ENCODE measurements at places on chromosomes 2 and 18. TPM values are rescaled to one million over a fixed set of nuclear protein-coding genes. Genes with fewer than 3 reads are reported as not detected.

- no peak for DNase-seq
These were observed 157.9 kb downstream of the LRRC30 start for GRCh38 chr18:7388741-7389140.

GRCh38 chr2:1641523-1641922 is 102.8 kb downstream of the PXDN start:
- DNase-seq, result no peak

DNA sequence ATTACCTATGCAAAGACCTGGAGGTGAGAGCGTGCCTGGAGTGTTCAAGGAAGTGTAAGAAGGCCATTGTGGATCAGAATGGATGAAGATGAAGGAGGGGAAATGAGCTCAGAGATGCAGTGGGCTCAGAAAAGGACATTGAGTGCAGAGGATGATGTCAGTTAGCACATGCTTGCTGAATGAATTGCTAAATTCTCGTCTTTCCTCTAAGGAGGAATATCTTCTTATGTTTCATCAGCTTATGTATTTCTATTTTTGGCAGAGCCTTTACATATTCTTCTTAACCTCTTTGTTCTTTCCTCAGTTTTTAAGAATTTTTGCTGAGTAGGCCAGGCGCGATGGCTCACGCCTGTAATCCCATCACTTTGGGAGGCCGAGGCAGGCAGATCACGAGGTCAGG is 30.9 kb downstream of the FAM171B start:
- DNase-seq, result no peak

GRCh38 chr18:79873449-79874110 is 75.8 kb downstream of the KCNG2 start:
- DNase-seq, result no peak

- no peak for DNase-seq
These were observed 166.5 kb downstream of the THADA start for GRCh38 chr2:43429369-43429768.

DNA sequence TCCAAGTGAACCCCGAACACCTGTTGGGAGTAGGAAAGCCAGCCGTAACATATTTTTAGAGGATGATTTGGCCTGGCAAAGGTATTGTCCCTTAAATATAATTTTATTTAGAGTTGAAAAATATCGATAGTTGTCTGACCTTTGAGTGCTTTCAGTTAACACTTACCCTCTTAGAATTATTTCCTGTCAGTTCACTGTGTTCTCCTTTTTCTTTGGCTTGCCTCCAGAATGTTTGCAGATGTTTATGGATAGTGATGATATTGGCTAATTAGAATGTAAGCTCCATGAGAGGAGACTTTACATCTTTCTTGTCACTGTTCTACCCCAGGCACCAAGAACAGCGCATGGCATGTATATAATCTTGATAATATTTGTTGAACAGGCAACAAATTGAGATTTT is 19.8 kb downstream of the PIKFYVE start:
- DNase-seq, result no peak

GRCh38 chr2:20169796-20170703 is 54.9 kb downstream of the SDC1 start:
- DNase-seq, result no peak

- no peak for DNase-seq
These were observed 105.9 kb downstream of the NAT8 start for GRCh38 chr2:73536133-73536840.

- DNase-seq, result no peak
These were observed 546.7 kb downstream of the RIT2 start for GRCh38 chr18:42568773-42569172.

- no peak for DNase-seq
These were observed 107.4 kb upstream of the CREB1 start for GRCh38 chr2:207422380-207422779.

GRCh38 chr2:168732506-168732905 is 69.9 kb upstream of the NOSTRIN start:
- DNase-seq, result no peak

DNA sequence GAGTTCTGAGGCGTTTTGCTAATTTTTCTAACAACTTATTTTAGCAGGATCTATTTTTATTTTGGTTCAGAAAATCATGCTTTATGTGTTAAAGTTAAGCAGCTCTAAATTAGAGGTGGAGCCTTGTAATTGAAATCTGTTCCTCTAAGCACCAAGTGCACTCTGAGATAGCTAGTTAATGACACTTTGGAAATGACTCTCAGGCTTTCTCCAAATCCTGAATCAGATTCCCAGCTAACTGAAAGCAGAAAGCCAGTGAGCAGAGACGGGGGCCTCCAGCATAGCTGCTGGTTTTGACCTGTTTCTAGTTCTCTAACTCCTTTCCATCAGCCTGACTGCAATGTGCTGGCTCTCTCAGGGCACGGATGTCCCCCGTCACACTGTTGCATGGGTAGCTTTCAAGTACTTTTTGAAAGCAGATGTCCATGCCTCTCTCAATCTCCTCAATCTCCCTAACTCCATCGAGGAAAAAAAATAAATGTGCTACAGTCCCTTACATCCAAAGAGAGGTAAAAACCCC is 326.5 kb downstream of the SATB2 start:
- no peak for DNase-seq

DNA sequence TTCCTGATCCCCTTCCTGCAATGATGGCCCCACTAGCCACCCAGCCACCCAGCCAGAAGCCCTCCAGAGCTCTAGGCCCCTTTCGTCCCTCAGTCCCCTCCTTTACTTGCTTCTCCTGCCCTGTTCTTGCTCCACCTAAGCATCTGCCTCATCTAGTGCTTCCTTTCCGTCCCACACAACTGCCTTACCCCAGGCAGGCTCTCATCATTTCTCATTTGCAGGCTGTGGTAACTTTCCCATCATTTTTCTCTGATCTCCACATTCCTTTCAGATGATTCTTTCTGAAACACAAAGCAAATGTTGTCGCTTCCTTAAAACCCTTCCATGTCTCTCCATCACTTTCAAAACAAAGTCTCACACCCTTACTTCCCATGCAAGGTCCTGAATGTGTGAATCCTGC is 459.8 kb downstream of the METTL4 start:
- DNase-seq, result no peak

- no peak for DNase-seq
These were observed 25.0 kb downstream of the FAM171B start for GRCh38 chr2:186718903-186719302.

DNA sequence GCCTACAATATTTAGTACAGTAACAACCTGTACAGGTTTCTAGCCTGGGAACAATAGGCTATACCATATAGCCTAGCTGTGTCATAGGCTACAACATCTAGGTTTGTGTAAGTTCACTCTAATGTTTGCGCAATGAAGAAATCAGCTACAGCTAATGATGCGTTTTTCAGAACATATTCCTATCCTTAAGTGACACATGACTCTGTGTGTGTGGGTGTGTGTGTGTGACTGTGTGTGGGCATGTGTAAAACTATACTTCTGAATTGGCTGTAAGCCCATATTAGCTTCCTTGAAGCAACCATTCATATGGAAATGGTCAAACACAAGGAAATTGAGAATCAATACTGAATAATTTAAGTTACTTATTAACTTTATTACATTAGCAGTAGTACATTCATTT is 120.8 kb upstream of the SULT1C3 start:
- no peak for DNase-seq

DNA sequence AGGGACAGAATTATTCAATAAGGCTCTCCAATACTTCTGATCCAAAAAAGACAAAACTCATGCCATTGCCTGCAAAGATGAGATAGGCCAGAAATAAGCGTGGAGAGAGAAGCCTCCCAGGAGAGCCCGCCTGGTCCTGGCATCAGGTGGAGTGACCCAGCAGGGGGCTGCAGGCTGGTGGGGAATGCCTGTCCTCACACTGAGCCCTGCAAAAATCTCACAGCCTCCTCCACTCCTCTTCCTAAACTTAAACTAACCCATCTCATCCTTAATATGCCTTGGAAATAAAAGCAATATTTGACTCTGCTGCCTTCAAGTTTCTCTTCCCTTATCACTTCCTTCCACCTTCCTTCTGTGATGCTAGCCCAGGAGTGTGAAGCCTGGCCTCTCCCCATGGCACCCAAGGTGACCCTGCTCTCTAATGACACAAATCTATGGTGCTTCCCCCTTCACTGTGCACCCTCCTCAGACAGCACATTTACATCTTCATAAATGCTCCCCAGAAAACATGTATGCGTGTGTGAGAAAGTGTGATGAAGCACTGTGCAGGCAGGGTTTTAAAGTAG is 218.4 kb downstream of the ANAPC1 start:
- DNase-seq, result no peak

DNA sequence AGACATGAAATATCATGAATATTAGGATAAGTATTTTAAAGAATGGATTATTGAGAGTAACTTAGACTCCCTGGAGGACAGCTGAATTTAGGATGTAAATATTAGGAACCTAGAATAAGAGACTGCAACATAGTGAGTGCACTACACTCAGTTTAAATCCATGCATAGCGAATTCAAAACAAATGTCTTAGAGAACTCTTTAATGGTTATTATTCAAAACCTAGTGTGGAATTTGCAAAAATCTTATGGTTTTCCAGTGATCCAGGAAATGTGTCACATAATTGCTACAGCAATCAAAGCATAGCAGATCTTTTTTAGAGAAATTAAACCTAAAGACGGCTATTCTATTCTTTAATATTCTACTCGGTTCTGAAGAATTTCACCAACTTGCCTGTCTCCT is 239.0 kb downstream of the TMX3 start:
- DNase-seq, result no peak

- DNase-seq, result no peak
These were observed 1495.5 kb upstream of the ACVR2A start for GRCh38 chr2:146349334-146349733.

DNA sequence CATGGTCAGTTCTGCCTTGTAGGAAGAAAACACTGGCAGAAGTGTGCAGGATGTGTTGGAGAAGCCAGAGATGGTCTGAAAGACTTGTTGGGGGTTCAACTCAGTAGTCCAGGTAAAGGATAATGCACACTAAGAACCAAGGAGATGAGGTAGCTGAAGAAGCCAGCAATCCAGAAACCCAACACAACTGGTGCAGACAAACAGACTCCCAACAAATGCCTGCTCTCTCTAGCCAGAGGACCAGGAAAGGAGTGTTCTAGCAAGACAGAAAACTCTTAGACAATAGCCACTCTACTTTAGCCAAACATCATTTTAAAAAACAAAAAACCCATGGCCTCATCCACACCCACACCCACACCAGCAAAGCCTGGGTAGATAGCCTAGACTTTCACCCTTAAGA is 33.9 kb downstream of the EVA1A start:
- DNase-seq, result no peak

GRCh38 chr2:107242811-107243210 is 356.8 kb upstream of the ST6GAL2 start:
- DNase-seq, result no peak

DNA sequence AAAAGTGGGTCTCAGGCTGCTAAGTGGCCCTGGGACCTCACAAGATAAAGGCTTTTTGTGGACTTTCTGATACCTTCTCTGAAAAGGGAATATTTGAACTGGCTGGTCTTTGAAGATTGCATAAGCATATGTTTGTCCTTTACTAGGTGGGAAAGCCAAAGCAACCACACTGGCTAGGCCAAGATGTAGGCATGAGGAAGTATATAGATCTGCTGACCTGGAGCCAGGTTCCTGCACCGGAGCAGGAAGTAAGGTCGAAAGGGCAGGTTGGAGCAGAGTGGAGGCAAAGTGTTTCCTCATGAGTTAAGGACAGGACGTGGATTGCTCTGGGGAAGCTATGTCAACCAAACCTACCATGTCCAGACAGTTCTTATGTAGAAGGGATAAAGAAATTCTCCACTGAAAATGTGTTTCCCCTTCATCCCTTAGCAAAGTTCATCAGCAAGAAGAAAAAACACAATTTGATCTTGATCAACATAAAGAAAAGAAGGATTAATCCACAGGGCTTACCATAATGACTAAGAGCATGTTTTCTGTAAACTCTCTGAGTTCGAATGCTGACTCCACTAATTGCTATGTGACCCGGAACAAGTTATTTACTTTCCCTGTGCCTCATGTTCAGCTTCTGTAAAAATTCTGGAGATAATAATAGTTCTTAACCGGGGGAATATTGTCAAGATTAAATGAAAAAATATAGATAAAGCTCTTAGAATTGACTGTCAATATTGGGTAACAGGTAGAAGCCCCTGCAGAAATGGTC is 156.1 kb upstream of the SRD5A2 start:
- DNase-seq, result no peak

GRCh38 chr2:241410739-241411176 is 54.7 kb downstream of the FARP2 start:
- DNase-seq, result no peak

GRCh38 chr2:13260402-13260801 is 543.7 kb downstream of the TRIB2 start:
- no peak for DNase-seq

GRCh38 chr18:22838639-22839277 is 94.4 kb upstream of the RBBP8 start:
- DNase-seq, result peak; percentile 12

DNA sequence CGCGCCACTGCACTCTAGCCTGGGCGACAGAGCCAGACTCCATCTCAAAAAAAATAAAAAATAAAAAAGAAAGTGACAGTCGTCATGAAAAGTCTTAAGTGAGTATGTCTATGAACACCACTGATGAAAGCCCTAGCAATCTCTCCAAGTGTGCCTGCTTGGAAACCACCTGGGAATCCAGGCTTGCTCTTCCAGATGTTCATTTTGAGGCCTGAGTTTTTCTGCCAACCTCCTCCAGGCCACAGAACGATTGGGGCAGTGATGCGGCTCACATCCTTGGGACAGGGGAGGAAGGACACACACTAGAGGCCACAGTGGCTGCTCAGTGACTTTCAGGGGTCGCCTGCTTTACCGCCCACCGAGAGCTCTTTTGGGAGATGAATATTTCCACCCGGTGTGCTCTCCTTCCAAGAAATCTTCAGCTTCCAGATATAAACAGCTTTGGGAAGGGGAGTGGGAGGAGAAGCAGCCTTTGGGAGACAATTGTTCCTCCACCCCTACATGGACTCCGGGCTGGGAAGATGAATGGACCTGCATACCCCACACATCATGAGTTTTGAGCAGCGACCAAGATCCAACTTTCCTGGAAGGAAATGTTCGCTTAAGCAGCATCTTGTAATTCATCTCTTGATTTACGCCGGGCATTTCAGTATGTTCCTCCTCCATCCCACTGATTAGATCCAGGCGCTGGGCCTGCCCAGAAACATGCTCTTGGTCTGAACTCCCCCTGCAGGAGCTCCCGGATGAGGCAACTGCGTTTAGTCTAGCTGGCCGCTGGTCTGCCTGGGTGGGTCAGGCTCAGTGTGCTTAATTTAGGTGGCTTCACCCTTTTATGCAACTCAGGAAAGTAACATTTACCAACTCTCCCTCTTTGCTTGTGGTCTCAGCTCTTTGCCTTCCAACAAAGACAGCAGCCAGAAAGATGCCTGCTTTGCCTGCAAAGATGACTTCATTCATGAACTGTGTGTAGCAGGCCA is 6.2 kb upstream of the ARMC9 start:
- DNase-seq, result no peak

GRCh38 chr2:40279001-40279400 is 172.9 kb downstream of the SLC8A1 start:
- no peak for DNase-seq

NT5DC4 gene
- total RNA-seq, result not detected

NT5C1B gene
- total RNA-seq, result not detected

CXCR4 gene
- total RNA-seq, result 97.0 TPM

PIEZO2 gene
- not detected for total RNA-seq

IL36B gene
- not detected for total RNA-seq

CRYGD gene
- total RNA-seq, result not detected

ZNF407 gene
- 10.8 TPM for total RNA-seq

RIT2 gene
- total RNA-seq, result not detected

FRZB gene
- total RNA-seq, result not detected

TMEM18 gene
- total RNA-seq, result 34.0 TPM

KIAA2012 gene
- total RNA-seq, result not detected

STK16 gene
- 35.4 TPM for total RNA-seq

INO80C gene
- total RNA-seq, result 25.9 TPM

KDM3A gene
- total RNA-seq, result 114 TPM

KLHL29 gene
- total RNA-seq, result 1.0 TPM

MAP3K2 gene
- total RNA-seq, result 55.5 TPM
